ENCODE measurements at places on chromosomes 4 and X.

GRCh38 chr4:164731827-164732474 lies 22.0 kb upstream of the SMIM31 start:
- no peak for DNase-seq

DNA sequence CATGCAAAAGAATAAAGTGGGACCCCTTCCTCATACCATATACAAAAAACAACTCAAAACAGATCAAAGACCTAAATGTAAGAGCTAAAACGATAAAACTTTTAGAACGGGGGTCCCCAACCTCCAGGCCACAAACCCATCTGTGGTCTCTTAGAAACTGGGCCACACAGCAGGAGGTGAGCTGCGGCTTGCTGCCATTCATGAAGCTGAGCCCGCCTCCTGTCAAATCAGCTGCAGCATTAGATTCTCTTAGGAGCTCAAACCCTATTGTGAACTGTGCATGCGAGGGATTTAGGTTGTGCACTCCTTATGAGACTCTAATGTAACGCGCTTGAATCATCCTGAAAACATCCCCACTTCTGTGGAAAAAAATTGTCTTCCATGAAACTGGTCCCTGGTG lies 7.0 kb upstream of the GATA1 start:
- DNase-seq: no peak

GRCh38 chr4:156677656-156678055 lies 293.9 kb downstream of the PDGFC start:
- no peak for DNase-seq

- DNase-seq: no peak
These were observed 215.8 kb upstream of the RASGEF1B start for GRCh38 chr4:81687471-81687870.

DNA sequence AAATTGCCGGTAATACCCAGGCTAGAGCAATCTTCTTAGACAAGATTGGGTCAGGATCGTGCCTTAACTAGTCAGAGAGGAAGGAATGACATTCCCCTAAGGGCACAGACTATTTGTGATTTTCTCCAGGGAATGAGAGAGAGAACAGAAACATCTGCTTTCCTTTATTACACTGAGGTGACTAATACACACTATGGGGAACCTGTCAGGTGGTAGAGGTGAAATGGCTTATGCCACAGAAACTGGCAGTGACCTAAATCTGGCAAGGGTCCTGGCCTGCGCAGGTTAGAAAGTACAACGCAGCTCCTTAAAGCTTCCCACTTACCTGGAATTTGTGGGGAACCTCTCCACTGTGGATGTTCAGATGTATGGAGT lies 16.6 kb upstream of the HPGD start:
- DNase-seq: no peak

GRCh38 chr4:23931489-23931830 lies 41.6 kb upstream of the PPARGC1A start:
- no peak for DNase-seq

DNA sequence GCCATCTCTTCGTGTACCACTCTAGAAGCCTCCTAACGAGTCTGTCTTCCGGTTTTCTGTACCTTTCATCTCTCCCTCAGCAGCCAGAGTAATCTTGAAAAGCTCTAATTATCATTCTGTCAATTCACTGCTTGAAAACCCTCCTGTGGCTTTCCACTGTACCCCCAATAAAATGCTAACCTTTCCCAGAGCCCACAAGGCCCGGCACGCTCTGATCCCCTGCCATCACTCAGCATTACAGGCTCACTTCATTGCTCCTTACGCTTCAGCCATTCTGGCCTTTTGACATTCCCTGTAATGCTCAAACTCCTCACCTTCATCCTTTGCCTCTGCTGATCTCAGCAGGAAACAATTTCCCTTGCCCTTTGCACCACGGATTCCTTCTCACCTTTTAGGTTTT lies 112.9 kb downstream of the ARHGAP10 start:
- no peak for DNase-seq

DNA sequence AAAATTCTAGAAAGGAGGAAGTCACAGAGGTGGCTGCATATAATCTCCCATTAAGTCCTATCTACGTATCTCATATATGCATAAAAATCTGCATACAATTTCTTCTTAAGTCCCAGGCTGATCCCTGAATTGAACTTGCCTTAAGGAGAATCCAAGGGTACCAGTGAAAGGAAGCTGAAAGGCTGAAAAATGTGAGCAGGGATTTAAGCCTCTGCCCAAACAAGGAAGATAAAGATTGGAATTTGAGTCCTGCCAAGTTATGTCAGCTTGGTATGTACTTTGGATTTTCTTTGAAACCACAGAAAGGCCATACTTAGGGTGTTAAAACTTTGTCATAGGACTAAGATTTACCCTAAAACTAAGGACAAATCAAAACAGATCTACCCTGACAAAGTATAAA lies 26.5 kb upstream of the GEMIN8 start:
- DNase-seq: no peak

DNA sequence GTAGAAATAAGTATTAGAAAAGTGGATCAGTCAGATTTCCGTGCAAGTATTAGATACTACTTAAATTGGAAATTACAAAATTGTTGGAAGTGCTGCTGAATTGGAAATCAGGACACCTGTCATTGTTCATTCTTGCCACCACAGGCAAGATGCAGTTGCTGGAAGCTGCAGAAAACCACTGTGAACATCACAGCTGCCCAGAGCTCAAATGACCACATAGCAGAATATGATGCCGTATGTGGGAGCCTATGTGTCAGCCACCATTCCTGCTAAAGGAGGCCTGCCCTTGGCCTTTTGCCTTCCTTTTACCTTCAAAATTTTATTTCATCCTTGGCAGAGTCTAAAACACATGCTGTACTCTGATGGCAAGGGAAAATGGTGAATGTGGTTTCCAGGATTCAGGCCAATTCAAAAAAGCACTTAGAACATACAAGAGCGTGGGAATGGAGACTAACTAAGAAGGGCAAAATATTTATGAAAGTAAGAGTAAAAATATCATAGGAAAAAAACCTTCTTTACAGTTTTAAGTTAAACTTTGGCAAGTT lies 1005.5 kb upstream of the GRID2 start:
- no peak for DNase-seq

DNA sequence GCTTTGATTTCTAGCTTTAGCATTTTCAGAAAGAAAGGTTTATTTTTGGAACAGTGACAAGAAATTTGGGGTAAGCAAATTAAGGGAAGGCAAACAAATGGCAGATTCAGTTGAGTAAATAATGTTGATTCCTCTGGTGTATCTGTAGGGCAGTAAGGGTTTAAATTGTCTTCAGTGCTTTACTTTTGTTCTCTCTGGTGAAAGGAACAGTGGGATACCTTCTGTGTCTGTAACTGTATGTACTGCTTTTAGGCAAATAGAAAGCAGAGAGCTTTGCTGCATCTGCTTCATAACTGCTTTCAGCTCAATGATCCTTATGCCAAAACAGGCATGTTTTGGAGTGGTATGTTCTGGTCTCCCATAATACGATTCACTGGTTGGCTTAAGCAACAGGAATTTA lies 932.1 kb upstream of the SLIT2 start:
- no peak for DNase-seq

- no peak for DNase-seq
These were observed 87.2 kb downstream of the MMRN1 start for GRCh38 chr4:89981789-89982334.

GRCh38 chr4:174847801-174848427 lies 18.9 kb upstream of the GLRA3 start:
- DNase-seq: no peak

DNA sequence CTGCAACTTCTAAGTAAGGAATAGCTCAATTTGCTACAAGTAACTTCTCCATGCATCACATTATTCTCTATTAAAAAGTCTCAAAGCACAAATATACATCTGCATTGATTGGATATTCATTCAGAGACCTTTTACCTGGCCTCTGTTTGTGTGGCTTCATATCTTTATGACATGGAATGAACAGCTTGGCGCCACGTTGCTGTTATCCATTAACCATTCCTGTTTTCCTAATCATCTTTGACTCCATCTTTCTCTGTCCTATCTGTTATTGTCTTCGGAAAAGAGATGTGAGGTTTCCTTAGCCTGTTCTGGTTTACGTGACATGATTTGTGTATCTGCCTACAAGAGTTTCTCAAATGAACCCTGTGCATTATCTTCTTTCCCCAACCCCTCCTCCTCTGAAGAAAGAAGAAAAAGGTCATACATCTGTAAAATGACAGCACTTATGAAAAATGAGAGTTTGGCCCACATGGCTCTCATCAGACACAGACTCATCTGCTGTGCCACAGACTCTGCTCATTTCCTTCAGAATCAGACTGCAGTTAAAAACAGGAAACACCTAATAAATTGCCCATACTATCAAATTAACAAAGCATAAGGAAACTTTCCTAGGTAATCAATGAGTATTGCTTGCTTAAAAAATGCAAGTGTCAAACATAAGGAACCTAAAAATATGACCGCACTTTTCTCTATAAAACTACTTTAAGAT lies 347.6 kb upstream of the FAM241A start:
- DNase-seq: no peak

GRCh38 chr4:144338834-144339233 lies 198.3 kb upstream of the GYPA start:
- DNase-seq: no peak

Measured in osteocyte (in vitro differentiated cells).